Upper lobe of left lung (tissue), 6 donors: ENCODE measurements at places on chromosomes 5 and 9.
A peak's percentile ranks its signal among the peaks of the same experiment; 100 is the strongest.

DNA sequence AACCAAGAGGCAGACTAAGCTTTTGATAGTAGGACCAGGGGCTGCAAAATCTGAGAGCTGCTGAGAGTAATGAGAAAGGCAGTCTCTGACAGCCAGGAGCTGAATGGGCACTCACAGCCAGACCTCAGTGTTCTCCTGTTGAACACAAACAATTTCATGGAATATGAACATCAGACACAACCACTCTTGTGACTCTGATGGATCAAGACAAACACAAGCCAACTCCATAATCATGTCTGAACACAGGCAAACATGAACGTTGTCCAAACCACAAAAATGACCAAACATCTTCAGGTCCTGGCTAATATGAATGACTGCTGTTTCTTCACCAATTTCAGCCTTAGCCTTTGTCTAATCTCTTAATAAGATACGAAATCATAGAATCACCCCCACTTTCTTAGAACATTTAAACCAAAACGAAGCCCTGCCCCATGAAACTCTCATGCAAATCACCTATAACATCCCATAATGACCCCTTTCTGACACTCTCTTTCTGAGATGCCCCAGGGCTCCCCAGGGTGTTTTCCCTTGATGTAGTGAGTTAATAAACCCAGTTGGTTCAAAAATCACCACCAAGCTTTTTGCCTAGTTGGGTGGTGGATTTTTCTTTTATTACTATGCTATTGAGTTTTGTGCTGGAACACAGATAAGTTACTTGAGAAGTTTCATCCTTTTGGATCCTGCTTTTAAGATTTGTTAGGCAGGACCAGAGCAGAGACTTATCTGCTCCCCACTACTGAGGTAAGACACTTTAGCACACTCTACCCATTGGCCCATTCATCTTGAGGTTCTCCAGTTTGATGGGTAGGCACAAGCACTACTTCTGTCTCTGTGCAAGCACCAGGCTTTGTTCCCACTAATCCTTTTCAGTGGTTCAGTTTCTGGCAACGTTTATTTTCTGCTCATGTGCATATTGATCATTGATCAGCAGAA, 5.9 kb upstream of the ERAP2 start:
- no peak for DNase-seq

DNA sequence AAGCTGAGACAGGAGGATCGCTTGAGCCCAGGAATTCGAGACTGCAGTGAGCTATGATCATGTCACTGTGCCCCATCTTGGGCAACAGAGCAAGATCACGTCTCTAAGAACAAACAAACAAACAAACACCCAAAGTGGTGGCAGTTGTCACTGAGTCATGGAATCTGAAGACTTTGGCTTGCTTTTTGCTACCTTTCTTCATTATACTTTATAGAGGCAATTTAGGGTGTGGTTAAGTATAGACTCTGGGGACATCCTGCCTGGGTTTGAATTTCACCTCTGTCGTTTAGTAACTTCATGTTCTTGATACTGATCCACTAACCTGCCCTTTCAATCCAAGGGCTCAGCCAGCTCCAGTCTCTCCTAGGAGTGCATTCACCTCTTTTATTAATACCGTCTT, 13.0 kb upstream of the HOMER1 start:
- DNase-seq, result no peak

DNA sequence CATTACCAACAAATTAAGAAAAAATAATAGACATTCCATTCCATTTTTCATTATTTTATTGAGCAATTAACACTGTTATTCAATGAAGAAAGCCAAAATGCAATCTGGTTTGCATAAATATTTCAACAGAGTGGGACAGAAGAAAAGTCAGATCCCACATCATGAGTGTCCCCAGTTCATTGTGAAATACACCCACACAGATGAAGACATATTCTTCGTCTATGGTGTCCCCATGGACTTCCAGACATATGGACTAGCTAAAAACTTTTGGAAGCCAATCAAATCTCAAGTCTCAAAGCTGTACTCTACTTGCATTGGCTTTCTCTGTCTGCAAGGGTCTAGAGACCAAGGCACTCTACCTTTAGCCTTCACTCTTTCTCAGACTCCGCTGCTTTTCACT, 194.3 kb downstream of the SEMA5A start:
- DNase-seq, result no peak

- DNase-seq, result no peak
Observed at GRCh38 chr9:126032135-126032534, 285.0 kb downstream of the PBX3 start.

GRCh38 chr5:37569466-37569865, 190.3 kb downstream of the WDR70 start:
- DNase-seq, result no peak

- no peak for DNase-seq
Observed at GRCh38 chr5:94524841-94525697, 93.3 kb downstream of the KIAA0825 start.

- no peak for DNase-seq
Observed at GRCh38 chr5:136186796-136187195, 6.2 kb downstream of the SMIM32 start.

- DNase-seq, result no peak
Observed at GRCh38 chr9:34630402-34631154, 1.7 kb upstream of the ARID3C start.

DNA sequence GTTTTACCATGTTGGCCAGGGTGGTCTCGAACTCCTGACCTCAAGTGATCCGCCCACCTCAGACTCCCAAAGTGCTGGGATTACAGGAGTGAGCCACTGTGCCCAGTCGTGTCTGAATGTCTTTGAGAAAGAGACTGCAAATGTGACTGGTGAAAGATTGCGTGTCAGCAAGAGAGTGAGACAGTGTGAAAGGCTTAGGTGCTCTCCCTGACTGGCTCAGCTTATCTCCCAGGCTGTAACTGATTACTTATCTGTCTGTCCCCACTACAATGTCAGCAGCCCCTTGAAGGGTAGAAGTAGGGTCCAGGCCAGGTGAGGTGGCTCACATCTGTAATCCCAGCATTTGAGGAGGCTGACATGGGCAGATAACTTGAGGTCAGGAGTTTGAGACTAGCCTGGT, 3.4 kb upstream of the FGFR4 start:
- DNase-seq, result no peak

DNA sequence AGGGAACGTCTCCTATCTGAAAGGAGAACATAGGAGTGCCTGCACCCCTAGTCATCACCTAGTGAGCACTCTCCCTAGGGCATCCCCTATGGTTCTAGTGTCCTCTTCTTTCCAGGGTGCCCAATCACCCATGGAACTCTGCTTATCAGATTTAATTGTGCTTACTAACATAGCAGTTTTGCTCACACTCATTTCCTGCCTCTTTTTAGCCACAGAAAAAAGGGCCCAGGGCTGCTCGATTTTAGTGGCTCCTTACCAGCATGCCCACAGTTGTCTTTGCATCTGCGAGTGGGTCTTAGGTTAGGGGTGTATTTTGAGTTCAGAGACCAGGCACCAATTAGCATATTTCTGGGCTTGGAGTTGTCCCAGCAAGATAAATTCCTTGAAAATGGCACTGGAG, 1110.2 kb downstream of the TAF11L14 start:
- no peak for DNase-seq

GRCh38 chr5:108487951-108488350, 106.1 kb upstream of the FBXL17 start:
- DNase-seq, result no peak

GRCh38 chr5:124741711-124742496, 4.5 kb downstream of the ZNF608 start:
- no peak for DNase-seq

DNA sequence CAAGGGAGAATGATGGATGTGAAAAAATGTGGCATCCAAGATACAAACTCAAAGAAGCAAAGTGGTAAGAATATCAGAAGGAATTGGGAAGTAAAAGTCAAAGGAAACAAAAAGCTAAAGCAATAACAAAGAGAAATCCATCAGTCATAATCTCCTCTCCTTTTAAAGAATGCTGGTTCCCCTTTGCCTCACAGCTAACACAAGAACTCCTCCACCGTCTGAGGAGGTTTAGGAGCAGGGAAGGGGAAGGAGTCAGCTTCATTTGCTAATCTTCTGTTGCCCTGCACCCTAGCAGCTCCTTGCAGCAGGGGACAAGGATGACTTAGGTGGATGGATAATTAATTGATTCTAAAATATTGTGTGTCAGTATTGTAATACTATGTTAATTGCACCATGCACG, 16.4 kb downstream of the CD274 start:
- no peak for DNase-seq

- DNase-seq, result peak; percentile 83
Observed at GRCh38 chr9:131237931-131238401, 38.3 kb downstream of the FAM78A start.

DNA sequence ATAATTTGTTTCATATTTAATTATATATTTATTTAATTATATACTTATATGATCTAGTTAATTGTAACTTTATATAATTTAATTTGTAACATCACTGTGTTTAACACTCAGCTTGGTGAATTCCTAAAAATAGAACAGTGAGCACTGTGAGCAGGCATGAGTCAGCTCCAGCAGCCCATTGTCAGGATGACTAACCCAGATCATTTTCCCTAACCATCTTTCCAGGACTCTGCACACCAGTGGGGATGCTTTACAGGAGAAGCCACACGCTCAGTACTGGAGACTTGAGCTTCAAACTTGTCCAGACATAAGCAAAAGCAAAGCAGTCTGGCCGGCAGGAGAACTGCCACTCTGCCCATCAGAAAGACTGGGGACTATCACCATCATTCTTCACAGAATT, 446.2 kb upstream of the TRPC7 start:
- no peak for DNase-seq

- no peak for DNase-seq
Observed at GRCh38 chr9:93171261-93171990, 12.5 kb upstream of the WNK2 start.

DNA sequence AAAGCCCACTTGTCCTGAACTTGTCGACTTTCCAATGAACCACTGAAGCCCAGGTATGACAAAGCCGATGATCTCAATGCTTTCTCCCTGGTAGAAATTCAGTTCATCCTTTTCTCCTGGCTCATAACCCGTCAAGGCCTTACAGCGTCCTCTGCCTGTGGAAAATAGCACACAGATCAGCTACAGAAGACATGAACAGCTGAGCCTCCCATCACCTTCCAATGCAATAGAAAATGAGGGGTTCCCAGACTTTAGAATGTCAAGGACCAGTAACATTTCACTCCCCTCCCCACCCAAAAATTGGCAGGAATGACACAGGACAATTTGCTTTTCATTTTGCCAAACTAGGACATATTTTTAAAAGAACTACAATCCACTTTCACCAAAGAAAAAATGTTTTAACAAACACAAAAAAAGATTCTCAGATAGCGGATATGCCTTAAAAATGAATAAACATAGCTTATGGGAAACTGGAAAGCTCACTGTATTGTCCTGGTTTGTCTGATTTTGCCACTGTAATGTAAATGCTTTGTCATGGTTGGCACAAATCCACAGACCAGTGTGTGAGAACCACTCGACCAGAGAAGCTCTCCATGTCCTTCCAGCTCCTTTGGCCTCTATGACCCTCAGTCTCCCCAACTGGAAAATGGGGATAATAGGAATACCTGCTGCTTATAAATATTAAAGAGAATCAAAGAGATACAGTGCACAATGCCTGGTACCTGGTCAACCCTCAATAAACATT, 24.4 kb downstream of the SH3TC2 start:
- DNase-seq, result no peak

- no peak for DNase-seq
Observed at GRCh38 chr9:136489731-136490130, 6.9 kb upstream of the SEC16A start.

DNA sequence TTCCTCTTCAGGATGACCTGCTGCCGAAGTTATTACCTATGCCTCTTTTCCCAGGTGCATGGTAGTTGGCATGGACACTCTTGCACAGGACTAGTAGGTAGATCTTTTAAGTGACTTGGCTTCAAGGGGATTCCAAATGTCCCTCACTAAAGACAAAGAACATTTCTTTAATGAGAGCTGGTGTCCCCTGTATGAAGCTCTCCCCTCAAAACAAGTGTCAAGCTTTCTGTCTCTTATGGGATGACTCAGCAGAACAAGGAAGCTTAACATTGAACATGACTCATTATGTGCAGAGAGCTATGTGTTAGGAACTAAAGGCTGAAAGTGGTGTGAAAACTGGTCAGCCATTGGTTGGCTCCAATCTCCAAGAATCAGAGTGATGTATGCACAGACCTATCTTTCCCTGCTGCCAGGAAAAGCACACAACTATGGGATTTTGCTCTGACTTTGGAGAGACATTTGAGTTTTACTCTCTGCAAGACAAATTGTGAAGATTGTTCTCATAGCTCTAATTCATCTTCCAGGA, 120.5 kb downstream of the PRDM6 start:
- DNase-seq, result no peak

DNA sequence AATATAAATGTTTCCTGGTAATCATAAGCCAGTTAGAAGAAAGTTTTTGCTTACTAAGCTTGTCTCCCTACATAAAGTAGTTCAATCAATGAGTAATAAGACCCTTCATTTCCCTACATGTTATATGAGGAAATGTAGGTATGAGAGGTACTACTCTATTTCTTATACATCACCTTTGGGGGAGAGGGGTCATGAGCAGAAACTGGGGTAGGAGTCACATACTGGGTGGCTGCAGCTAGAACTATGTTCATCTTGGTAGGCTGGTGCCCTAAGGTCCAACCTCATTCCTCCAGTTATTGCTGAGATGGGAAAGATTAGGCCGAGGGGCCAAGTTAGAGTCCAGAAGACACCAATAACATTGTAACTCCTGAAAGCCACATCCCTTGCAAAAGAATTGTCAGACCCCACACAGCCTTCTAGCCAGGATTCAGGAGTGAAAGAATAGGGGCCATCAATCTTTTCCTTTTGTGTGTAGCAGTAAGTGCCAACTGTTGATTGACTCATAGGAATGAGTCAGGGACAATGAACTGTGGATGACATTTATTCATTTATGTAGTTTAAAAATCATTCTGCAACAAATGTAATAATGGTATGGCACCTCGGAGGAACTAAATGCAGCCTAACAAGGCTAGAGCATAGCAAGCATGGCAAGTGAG, 21.6 kb upstream of the SREK1 start:
- no peak for DNase-seq

- no peak for DNase-seq
Observed at GRCh38 chr9:121122246-121123032, 47.7 kb downstream of the CNTRL start.
